ENCODE measurements at places on chromosomes 7 and 10.

DNA sequence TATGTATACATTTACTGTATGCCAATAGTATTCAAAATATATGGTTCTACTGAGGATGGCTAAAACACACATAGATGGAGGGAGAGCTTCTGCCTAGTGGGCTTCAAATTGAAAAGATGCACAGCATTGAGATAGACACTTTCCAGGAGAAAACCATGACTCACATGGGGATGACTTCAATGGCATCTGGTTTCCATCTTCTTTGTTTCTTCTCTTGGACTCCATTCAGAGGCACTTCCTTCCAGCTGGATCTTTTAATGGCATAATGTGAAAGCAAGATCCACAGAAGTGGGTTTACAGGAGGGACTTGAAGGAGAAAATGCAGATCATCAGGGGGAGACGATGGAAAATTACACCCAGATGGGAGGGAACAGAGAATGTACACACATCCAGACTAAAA lies 84.9 kb downstream of the ZNF365 start:
- no peak for DNase-seq

DNA sequence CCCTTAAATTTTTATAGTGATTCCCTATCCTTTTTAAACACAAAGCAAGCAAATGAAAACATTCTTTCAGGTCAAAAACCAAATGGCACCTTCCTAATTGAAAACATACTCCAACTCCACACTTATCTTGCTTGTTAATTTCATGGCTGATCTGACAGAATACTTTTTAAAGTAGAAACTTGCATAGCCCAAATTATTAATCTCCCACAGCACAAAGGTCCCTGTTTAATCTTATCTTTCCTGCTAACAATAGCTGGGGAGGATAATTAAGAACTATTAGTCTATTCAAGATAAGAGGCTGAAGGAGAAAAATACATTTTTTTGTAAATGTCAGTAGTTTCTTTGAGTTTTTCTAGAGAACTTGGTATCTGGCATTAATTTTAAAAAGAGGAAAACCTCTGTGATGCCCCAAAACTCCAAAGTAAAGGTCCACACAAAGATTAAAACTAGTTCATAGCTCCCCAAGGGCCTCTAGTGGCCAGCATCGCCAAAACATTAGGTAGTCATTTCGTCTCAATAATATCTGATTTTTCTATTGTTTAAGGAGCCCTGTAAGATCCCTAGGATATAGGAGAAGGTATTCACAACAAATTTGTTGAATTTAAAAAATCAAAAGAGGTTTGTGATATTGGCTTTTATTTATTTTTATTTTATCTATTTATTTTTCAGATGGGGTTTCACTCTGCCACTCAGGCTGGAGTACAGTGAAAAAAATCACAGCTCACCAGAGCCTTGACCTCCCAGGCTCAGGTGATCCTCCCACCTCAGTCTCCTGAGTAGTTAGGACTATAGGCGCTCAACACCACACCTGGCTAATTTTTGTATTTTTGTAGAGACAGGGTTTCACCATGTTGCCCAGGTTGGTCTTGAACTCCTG lies 14.7 kb downstream of the CDNF start:
- DNase-seq: peak; percentile 19

DNA sequence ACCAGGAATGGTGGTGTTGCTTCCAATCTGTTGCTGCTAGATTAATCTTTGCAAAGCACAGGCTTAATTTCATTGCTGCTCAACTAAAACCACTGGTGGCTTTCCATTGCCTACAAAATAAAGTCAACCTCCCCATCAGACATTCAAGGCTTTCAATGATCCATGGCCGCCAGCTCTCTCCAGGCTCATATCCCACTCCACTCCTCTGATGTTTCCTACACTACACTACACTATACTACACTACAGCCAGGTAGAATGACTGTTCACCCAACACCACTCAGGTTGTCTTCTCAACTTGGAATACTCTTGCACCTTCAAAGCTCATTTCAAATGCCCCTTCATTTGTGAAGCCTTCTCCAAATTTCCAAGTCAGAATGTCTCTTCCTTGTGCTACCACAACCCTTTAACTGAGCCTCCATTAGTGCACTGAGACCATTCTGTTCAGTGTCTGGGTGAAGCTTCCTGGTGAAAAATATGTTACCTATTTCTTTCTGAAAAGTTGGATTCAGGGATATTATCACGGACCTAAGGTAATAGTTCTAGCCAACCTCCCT lies 35.5 kb upstream of the CC2D2B start:
- no peak for DNase-seq

- DNase-seq: no peak
Measured at GRCh38 chr10:103658049-103658577, 164.6 kb downstream of the NEURL1 start.

DNA sequence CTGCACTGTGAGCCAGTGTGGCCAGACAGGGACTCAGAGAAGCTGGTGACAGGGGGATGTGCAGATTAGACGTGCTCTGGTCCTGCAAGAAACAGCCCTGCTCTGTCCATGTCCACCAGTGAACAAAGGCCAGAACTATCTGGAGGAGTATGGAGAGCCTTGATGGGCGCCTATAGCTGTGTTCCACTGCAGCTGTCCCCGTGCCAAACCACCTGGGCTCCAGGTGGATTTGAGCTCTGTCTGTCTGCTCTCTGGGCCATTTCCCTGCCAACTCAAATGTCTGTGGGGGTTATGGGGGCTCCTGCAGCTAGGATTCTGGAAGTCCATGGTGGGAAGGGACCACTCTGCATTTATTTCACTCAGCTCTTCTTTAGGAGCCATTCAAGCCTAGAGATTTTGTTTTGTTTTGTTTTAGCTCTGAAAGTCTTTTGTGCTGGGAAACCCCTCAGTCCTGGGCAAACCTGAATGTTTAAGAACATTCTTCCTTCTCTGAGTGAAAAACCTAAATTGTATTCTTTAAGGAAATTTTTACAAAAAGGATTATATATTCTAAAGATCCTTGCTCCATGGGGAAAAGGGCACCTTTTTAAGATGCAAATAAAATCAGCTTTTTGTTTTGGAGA lies 1039.5 kb upstream of the SORCS1 start:
- DNase-seq: no peak
